ENCODE measurements at places on chromosomes 11 and 22. TPM values are rescaled to one million over a fixed set of nuclear protein-coding genes. Genes with fewer than 3 reads are reported as not detected.

The APOA1 gene
- 0.21 TPM for polyA plus RNA-seq

The C22orf42 gene
- not detected for polyA plus RNA-seq

The LRRC10B gene
- not detected for polyA plus RNA-seq

The ROM1 gene
- polyA plus RNA-seq, result 2.8 TPM
